Aorta (tissue), 5 donors: ENCODE measurements at places on chromosomes 12 and 14. TPM values are rescaled to one million over a fixed set of nuclear protein-coding genes. Genes with fewer than 3 reads are reported as not detected.

DNA sequence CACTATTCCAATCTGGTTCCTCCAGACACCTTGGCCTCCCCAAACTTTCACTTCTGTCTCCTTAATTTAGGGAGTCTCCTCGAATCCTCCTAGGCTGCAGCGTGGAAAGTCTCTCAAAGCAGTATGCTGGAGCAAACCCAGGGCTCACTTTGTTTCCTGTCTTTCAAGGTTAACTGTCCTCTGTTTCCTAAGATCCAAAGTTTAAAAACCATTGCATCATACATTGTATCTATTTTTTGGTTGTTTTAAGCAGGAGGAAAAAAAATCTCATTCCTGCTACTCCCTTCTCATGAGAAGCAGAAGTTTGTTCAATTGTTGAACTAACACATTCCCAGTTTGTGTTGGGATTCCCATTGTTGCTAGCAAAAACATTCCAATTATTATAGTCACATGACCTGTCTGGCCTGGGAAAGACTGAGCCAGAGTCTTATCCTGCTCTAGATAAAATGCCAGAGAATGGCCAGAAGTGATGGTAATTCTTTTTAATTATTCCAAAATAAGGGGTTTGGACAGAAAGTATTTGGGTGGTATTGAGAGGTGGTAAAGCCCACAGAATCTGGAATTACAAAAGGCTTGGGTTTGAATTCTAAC is 67.3 kb downstream of the HSPB8 start:
- DNase-seq, result no peak

- no peak for DNase-seq
Observed at GRCh38 chr12:99042226-99042625, 397.1 kb downstream of the APAF1 start.

Gene DDX11
- 26.6 TPM for total RNA-seq

DNA sequence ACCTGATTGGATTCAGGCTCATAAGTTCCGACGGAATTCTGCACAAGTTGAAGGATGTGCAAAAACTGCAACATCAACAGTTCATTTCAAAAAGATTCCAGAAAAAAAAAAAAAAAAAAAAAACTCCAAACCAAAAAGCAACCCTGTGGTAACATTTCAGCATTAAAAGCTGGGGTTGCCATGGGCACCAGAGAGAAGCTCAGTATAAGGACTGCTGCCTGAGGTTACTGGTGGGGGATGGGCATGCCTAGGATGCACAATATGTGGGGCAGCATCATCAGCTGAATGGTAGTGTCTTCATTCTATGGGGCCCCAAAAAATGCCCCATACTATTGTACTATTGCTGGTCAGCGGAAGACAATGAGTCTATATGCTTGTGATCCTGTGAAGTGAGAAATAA is 44.7 kb downstream of the MBIP start:
- DNase-seq, result no peak

GRCh38 chr14:20667957-20668356 is 16.4 kb upstream of the RNASE4 start:
- DNase-seq, result no peak

Gene RTL1
- not detected for total RNA-seq

DNA sequence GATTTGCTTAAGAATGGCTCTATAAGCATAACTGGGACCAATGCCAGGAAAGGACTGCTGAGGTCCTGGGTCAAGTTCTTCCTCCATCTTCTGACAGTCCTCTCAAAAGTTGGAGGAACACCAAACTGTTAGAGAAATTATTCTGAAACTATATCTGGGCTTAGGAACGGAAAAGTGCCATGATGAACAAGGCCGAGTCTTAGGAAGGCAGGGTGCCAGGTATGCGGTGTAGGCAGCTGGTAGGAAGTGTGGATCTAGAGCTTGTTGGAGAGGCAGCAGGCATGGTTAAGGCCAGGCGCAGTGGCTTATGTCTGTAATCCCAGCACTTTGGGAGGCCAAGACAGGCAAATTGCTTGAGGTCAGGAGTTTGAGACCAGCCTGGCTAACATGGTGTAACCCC is 7.7 kb downstream of the GNPTAB start:
- no peak for DNase-seq

DNA sequence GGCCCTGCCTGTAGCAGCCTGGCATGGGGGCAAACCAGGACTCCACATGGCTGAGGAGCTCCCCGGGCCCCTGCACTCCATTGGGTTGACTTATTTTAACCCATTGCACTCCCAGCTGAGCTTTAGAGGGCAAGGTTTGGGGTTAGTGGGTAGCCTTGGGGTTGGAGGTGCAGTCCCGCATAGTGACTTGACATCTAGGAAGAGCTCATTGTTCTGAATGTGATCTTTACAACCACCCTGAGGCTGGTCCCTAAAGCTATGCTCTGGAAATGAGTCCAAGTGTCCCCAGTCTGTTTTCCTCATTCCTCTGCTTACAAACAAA is 36.4 kb downstream of the NFKBIA start:
- no peak for DNase-seq

- DNase-seq, result peak; percentile 48
Observed at GRCh38 chr14:100292776-100293461, 13.3 kb downstream of the SLC25A29 start.

Gene SDR9C7
- not detected for total RNA-seq

Gene CLEC6A
- not detected for total RNA-seq

DNA sequence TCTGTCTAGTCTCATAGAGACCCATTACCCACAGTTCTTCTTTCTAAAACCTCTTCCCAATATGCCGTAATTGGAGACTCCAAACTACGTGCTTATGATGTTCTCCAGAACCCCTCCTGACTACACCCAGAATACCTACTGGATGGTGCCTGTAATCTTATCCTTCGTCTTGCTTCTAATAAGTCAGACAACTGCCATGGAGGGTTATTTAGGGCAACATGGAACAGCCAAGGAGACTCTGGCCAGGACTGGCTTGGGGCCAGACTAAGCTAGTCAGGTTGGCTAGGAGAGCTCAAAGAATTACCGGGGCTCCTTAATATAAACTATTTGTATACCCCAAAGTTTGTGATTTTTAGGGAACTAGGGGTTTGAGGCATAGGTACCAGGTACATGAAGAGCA is 6.8 kb downstream of the PFKM start:
- no peak for DNase-seq

- no peak for DNase-seq
Observed at GRCh38 chr12:82942991-82943401, 256.3 kb downstream of the TMTC2 start.
